ENCODE measurements at places on chromosomes 1 and 21.
A peak's percentile ranks its signal among the peaks of the same experiment; 100 is the strongest.

DNA sequence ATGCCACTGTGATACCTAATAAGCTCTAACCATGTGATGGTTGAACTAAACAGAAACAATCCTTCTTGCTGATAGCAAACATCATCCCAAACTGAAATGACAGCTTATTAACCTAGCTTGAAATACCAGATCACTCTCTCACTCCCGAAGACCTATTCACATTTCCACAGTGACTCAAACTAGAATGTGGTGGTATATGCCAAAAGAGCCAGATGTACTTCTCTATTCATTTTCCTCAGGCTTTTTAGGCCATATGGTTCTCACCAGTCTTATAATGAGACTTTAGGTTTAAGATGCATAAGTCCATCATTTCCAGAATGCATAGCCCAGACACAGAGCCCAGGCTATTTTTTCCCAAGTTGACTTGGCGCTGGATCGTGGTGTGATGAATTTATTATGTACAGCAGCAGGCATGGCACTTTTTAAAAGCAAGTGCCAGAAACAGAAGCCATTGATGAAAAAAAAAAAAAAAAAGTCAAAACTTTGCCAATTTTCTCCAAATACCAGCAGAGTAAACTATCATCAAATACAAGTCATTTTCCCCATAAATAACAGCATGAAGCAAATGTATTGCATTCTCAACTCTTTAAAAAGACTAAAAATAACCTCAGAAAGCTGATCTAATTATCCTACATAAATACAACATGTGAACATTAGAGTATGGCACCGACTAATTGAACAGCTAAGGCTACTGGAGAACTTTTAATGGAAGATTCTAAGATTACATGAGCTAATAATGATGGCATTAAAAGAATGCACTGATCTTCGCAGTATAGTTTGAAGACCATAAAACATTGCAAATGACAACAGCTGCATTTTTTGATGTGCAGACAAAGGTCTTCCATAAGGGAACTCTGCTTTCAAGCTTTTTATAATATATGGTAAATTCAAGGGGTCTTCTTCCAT lies 365.4 kb downstream of the LRRIQ3 start:
- no peak for DNase-seq

DNA sequence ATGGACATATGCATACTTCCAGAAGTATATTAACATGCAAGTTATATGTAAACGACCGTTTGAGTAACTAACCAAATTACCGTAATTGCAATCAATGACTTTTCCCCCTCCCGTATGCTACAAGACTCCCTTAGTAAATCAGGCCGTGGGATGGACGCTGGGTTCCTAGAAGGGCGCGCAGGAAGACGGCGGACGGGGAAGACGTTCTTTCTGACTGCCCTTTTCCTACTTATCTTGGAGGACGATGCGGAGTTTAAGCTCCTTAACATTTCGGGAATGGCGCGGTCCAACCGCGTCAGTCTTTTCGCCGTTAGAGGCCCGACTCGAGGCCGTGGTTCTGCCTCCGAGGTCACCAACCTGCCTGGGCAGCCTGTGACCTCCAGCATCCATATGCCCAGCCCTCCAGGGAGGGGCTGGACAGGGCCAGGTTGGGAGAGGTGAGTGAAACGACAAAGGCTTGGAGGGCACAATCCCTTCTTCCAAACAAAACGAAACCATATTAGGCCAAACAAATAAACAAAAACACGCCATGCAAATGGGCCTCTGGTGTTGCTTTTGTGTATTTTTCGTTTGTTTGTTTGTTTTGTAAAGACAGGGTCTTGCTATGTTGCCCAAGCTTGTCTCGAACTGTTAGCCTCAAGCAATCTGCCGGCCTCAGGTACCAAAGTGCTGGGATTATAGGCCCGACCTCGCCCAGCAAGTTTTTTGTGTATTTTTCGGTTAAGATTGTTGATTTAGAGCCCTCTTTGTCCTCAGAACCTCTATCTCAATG lies 873 bp upstream of the PI4KB start:
- DNase-seq: peak; percentile 61

- DNase-seq: no peak
These were observed 481.2 kb downstream of the MATN1 start for GRCh38 chr1:30242168-30242567.

- DNase-seq: no peak
These were observed 4.8 kb upstream of the AMPD1 start for GRCh38 chr1:114700036-114700600.

DNA sequence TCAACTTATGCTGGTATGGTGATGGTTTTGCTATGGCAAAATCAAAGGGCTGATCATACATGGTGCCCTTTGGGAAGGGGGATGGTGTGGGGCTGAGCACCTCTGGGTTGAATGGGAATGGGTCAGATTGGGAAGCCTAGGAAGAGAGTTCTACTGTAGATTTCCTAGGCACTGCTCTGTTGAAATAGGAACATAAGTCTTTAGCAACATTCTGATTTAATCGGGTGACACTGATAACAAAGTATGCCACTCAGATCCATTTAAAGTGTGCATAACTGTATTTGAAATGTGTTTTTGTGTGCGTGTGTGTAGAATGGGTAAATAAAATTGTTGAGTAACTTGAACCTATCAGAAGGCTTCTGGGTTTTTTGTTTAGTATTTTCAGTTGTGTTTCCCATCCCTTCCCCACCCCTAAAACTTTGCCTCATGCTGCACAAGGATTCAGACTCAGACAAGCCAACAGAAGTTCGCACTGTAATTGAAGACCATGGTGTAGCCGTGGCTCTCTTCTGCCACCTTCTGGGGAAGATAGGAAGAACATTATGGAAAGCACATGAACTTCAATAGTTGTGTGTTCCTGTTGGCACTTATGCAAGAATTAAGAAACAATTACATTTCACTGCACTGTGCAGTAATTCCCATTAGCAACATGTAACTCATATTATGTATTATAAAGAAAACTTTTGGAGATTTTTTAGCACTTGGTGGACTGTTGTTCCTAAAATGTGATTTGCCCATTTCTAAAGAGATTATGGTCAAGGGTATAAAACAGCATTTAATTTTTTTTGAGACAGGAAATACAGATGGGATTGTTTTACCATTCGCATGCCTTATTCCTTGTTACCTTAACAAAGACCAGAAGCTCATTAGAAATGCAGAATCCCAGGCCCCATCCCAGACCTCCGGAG lies 10.9 kb upstream of the C4BPB start:
- DNase-seq: peak; percentile 61

GRCh38 chr1:209820986-209821385 lies 6.8 kb upstream of the UTP25 start:
- DNase-seq: no peak

- no peak for DNase-seq
These were observed 96.5 kb downstream of the RRAGC start for GRCh38 chr1:38763121-38763520.

GRCh38 chr1:65056866-65057265 lies 90.5 kb upstream of the JAK1 start:
- DNase-seq: no peak

GRCh38 chr1:1124508-1124785 lies 8.6 kb upstream of the C1orf159 start:
- no peak for DNase-seq

GRCh38 chr1:216261631-216262030 lies 161.6 kb downstream of the USH2A start:
- no peak for DNase-seq

DNA sequence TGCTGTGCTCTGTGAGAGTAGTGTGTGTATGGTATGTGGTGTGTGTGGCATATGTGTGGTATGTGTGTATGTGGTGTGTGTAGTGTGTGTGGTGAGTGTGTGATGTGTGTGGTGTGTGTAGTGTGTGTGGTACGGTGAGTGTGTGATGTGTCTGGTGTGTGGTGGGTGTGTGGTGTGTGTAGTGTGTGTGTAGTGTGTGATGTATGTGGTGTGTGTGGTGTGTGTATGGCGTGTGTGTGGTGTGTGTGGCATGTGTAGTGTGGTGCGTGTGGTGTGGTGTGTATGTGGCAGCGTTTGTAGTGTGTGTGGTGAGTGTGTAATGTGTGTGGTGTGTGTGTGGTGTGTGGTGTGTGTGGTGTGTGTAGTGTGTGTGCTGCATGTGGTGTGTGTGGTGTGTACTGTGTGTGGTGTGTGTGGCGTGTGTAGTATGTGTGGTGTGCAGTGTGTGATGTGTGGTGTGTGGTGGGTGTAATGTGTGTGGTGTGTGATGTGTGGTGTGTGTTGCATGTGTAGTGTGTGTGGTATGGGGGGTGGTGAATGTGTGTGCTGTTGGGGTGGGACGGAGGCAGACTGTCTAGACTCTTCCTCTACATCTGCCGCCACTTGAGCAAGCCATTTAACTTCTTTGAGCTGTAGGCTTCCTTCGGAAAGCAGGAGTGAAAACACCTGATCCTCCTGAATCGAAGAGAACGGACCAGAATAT lies 33.5 kb downstream of the GPA33 start:
- DNase-seq: no peak

- DNase-seq: no peak
These were observed 81.7 kb downstream of the PTPRU start for GRCh38 chr1:29317916-29318530.

GRCh38 chr1:27752360-27752759 lies 20.7 kb upstream of the STX12 start:
- DNase-seq: no peak

All from NCI-H345 (cell line).